ENCODE measurements at places on chromosomes 16 and 17.

DNA sequence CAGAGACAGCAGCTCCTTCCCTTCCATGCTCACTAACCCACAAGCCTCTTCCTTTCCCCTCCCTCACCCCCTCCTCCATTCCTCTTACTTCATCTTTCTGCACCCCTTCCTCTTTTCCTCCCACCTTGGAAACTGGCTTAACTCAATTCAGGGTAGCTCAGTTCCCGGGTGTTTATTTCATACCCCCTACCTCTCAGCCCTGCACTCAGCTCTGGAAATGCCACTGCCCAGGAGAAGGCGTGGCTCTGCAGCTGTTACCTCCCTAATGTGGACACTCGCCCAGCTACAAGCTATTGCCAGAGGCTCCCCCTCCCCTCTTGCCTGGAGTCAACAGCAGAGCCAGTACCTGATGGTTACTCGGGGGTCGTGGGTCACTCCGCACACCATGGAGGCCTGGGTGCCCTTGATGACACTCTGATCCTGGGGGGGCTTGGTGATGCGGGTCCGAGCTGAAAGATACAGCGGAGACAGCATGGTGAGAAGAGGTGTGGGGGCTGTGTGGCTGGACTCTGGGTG lies 118.4 kb upstream of the CDC42EP4 start:
- no peak for DNase-seq

DNA sequence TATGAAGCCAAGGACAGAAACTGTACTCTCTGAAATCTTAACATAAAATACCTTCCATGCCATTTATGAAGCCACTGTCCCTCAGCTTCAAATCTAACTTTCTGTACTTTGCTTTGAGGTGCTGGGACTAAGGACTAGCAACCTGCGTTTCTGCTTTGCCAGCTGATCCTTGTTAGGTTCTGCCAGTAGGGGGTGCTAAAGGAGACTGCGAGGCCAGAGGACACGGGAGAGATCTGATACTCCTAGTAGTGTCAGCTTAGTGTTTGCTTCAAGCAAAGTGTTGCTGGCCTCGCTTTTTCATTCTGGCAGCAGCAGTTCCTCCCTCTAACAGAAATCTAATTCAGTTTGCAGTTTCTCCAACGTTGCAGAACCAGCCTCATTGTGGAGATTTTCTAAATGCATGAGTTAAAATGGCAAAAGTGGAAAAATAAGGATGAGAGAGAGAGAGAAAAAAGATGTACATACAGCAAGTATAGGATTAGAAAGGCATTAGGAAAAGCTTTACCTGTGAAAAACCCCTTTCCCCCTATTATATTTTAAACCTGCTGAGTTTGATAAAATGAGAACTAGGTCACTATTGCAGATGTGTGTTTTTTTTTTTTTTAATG lies 297.5 kb downstream of the CA10 start:
- no peak for DNase-seq

DNA sequence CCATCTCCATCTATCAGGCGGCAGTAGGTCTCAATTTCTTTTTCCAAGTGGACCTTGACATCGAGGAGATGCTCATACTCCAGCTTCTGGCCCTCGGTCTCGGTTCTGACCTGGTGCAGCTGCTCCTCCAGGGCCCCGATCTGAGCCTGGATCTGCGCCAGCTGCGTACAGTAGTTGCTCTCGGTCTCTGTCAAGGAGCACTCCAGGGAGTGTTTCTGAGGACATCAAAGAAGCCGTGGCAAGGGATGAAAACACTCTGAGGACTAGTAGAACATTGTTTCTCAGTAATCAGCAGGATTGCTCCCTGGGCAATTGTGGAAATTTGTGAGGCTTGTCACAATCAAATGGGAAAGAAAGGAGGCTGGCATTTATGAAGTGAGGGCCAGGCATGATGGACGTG lies 5.9 kb downstream of the KRT28 start:
- no peak for DNase-seq

DNA sequence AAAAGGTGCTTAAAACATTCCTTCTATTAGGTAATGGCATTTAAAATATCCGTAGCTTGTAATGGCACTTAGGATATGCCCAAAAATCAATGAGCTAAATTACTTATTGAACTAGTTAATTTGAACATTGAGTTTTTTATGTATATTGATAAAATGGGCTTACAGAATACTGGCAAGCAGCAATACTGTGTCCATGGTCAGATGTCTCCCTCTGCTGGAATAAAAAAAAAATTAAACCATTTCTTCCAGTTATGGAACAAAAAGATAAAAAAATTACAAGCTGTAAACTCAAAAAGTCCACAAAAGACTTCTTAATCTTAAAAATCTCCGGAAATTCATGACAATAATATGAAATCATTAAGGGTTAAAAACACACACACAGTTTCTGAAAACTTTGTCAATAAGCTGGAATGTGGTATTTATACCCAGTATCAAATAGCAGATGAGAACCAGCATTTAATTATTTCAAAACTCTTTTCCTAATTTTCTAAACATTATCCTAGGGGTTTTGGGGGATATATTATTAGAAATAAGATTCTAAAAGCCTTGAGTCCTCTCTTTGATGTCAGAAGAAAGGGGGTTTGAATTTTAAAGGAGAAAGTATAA lies 21.5 kb upstream of the PSMD7 start:
- no peak for DNase-seq

GRCh38 chr17:70295329-70295728 lies 126.0 kb downstream of the KCNJ2 start:
- no peak for DNase-seq

DNA sequence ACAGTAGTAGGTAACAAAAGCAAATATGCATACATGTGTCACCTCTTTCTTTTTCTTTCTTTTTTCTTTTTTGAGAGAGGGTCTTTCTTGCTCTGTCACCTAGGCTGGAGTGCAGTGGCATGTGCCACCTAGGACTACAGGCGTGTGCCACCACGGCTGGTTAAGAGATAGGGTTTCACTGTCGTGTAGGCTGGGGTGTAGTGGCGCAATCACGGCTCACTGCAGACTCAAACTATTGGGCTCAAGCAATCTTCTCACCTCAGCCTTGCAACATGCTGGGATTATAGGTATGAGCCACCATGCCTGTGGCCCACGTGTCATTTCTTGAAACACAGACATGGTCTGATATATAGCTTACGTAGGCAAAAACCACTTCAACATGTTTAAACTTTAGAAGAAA lies 397.7 kb upstream of the PMFBP1 start:
- DNase-seq, result no peak

GRCh38 chr16:65445313-65446260 lies 323.7 kb upstream of the CDH11 start:
- no peak for DNase-seq

GRCh38 chr16:89246903-89247733 lies 29.6 kb downstream of the ZNF778 start:
- DNase-seq, result peak; percentile 92

GRCh38 chr17:700504-701094 lies 14.0 kb downstream of the VPS53 start:
- DNase-seq, result no peak

GRCh38 chr16:11572301-11572995 lies 14.3 kb downstream of the LITAF start:
- DNase-seq, result no peak

DNA sequence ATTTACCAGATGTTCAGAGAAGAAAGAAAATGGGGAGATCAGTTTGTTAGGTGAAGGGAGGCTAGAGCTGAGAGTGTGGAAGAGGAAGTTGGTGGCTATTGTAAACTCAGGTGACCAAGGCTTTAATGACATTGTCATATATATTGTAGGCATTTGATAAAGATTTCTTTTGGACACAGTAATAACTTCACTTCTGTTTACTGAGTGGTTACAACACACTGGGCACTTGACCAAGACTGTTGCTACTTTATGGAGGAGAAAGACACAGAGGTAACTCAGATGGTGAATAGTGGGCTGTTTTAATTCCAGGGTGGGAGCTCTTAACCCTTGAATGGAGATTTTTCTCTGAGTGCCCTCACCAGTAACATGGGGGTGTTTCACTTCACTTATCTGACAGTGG lies 46.0 kb downstream of the TNRC6A start:
- DNase-seq, result no peak

DNA sequence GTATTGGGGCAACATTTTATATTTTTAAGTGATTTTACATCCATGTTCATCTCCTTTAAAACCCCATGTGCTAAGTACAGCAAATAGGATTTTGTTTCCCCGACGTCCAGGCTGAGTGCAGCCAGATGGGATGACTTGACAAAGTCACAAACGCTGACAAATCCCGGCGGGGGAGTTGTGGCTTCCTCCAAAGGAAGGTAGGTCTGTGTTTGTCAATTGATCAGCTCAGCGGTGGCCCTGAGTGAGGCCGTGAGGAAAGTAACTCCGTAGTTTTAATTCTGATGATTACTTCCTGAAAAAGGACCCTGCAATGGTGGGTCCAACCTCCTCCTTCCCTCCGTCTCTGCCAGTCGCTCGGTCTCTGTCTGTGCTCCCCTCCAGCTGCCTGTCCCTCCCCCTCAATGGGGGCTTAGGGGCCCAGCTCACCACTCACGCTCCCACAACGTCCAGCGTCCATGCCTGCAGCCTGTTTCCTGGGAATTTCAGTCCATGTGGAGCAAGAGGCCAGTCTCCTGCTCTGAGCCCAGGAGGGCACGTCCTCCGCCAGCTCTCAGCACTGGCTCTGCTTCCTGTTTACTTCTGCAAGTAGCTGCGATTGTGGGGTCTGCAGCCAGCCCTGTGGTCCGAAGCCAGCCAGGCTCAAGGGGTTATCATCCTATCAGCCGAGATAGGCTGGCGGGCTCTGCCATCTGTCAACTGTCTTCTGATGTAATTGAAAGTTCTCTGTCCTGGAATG lies 209.4 kb upstream of the FOXF1 start:
- no peak for DNase-seq

- DNase-seq, result no peak
Observed at GRCh38 chr17:73065376-73065775, 27.1 kb downstream of the SLC39A11 start.

DNA sequence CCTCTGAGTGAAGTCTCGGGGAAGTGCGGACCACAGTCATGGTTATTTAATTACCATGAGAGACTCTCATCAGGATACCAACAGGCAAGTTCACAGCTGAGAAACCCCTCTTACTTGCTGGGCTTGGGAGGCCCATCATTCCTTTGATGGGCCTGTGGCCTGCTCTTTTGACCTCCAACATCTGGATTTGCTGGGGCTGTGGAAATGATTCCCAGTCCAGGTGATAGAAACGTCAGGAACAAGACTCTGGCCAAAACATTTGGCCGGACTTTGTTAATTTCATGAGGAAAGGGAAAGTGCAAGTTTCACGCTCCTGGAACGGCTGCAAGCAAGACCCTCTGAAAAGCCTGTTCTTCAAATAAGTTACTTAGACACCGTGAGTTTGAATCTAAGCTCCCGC lies 42.5 kb downstream of the TMEM114 start:
- DNase-seq, result no peak

DNA sequence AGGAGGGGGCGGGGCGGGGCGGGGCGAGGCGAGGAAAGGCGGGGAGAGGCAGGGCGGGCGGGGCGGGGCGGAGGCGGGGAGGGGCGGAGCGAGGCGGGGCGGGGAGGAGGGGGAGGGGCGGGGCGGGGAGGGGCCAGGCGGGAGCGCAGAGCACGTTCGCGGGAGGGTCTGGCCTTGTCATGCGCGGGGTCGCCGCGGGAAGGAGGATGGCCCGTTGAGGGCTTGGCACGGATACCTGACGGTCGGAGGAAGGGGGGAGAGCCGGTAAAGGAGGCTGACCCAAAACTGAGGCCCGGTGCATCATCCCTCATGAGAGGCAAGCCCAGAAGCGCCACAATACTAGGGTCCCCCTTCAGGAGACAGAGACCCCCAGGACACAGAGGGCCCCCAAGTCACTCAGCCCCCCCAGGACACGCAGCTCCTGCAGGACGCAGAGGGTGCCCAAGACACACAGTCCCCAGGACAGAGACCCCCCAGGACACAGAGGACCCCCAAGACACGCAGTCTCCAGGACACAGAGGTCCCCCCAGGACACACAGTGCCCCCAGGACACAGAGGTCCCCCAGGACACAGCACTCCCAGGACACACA lies 593 bp upstream of the WDR45B start:
- DNase-seq, result no peak

DNA sequence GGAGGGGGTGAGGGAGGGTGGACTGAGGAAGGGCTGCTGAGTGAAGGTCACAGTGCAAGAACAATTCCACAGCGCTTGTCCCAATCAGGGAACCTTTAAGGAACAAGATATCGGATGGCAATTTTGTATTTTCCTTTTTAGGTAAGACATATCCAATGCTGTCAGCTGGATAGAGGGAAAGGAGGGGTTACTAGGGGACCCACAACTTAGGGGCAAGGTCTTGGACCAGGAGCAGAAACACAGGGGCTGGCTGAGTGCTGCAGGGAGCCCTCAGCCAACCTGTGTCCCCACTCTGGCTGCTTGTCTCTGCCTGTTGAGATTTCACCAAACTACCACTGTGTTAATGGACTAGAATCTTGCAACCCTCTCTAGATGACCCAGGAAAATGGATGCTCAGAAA lies 47.6 kb downstream of the AKAP1 start:
- no peak for DNase-seq

- DNase-seq, result no peak
Observed at GRCh38 chr17:7839190-7839875, 5.3 kb downstream of the KDM6B start.

DNA sequence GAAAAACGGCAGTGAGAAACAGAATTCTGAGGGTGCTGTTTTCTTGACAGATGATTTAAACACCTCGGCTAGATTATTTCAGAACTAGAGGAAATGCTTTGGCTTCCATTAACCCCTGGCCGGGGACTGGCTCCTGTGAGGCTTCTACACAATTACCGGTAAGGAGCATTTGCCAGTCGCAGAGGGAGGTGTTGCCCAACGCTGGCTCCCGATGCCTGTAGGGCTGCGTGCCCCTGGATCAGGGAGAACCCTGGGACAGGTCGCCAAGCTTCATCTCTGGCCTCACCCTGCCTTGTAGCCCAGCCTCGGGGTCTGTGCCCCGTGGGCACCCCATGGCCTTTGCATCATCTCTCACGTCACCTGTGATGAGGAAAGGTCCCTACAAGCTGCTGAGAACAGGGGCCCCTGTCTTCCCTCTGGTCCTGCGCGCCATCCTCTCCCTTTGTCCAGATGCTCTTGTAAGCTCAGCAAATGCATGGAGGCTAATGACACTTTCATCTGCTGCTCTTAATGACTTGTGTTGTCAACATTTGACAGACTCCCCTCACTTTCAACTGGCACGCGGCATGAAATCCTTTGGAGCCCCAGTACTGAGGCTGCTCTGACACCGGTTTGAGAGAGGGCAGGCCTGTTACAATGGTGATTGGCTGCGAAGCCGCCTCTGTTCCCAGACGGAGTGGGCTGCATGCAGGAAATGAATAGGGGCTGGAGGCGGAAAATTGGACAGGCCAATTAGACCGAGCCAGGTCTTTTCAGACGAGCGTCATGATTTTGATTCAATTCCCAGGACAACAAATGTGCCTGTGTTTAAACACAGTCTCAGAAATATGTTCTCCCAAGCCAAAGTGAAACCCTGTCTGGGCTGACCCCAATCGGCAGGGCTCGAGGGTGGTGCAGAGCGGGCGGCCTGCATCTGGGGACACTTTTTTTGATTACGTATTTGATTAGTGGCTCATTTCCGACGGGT lies 85.5 kb upstream of the DOC2B start:
- no peak for DNase-seq

DNA sequence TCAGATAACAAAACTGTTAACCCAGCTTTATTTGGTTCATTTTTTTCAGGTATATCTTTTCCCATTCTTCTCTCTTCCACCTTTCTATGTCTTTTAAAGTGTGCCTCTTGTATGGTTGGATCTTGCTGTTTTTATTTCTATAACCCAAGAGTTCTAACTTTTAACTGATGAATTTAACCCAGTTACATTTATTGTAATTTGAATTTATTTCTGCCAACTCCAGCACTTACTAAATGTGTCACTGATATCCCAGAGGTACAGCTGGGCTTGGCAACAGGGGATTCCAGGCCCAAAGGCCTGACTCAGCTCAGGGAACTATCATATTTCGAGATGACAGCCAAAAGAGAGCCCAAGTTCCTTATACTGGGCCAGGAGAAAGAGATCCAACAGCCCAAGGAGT lies 200.1 kb downstream of the GSG1L start:
- no peak for DNase-seq

Measured in stimulated activated CD4-positive, alpha-beta T cell treated with anti-CD3 and anti-CD28 coated beads, Interleukin-1b, Interleukin-23, amount 100 ng/mL, for 1 hour (primary cell).